ENCODE measurements at places on chromosomes 2 and 18.

DNA sequence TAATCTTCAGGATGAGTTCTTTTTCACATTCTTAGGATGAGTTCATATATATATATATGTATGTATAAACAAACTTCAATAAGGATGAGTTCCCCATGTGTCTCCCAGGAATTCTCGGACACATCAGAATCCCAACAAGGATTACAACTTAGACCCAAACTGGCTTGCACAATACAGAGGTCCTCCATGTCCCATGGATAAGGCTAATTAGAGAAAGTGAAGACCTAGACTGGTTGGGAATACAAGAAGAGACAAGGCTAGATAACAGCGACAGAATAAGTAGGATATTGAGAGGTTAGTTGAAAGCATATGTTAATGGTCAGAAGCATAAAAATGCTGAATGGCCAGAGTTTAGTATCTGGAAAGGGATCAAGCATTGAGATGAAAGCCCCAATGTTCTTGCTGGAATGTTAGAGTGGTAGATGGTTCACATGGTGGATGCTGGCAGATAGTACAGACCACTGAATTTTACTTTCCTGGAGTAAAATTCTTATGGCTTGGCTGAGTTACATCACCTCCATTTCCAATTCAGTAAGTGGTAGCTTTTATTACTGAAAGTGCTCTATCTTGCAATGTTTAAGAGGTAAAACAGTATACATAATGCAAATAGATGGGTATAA lies 154.9 kb upstream of the EPHA4 start:
- DNase-seq: no peak

DNA sequence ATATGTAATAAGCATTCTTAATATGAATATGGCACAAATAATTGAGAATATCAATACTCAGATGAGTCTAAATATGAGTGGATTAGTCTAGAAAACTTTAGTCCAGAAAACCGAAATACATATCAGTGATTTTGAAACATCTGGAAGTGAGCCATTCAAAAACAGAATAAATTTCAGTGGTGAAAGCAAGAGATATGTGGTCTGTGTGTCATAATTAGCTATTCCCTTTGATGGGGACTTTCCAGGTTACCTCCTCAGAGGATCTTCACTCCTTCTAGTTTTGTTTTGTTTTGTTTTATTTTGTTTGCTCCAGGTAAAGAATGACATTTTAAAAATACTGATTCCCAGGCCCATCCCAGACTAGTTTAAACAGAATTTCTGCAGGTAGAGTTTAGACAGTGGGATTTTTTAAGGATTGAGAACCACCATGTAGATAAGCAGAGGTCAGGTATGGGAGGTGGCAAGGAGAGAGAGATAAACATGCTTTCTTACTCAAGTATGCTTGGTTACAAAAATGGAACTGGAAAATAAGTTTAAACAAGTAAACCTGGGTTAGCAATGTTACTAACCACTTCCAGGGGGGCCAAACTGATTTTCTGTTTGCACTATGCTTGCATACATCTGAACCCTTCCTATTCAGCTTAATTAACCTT lies 70.7 kb downstream of the NABP1 start:
- no peak for DNase-seq

GRCh38 chr18:61850756-61851155 lies 42.1 kb downstream of the RNF152 start:
- no peak for DNase-seq

- no peak for DNase-seq
Observed at GRCh38 chr2:108965540-108966289, 23.3 kb downstream of the EDAR start.

GRCh38 chr2:72271766-72272641 lies 124.3 kb upstream of the CYP26B1 start:
- DNase-seq: no peak

DNA sequence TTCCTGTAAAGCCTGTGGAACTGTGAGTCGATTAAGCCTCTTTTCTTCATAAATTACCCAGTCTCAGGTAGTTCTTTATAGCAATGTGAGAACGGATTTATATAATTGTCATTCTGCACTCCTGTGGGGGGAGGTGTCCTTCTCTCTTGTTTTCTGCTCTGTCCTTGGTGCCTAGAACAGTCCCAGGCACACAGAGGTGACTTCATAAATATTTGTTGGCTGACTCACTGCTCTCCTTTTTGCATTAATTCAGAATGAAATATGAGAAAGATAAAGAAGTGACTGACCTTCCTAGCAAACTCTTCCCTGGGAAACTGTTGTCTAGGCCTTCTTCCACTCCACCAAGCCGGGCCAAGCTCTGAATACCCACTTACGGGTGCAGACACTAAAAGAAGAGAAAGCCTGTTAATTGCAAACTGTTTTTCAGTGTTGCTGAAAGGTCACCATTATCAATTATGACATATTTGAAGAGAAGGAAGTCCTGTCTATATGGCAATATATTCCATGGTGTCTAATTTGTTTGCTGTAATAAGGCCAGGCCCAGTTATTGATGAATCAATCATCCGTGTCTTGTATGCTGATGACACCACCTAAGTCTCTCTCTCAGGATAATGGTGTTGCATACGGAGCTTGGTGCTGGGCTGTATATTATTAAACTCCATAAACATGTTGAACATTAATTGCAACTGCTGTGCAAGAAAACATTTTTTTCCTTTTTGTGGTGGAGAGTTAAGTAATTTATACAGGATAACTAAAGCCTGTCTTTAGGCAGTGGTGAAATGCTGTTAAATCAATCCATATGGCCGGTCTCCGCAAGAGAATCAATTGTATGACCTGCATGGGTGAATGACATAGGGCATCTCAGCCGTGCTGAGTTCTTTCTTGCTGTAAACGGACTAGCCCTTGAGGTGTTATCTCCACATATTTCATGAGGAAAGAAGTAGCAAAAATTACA lies 567.5 kb downstream of the SLC4A3 start:
- no peak for DNase-seq

GRCh38 chr2:192465141-192465540 lies 270.4 kb upstream of the TMEFF2 start:
- DNase-seq: no peak

- no peak for DNase-seq
Observed at GRCh38 chr2:38907743-38908562, 18.3 kb downstream of the ARHGEF33 start.

DNA sequence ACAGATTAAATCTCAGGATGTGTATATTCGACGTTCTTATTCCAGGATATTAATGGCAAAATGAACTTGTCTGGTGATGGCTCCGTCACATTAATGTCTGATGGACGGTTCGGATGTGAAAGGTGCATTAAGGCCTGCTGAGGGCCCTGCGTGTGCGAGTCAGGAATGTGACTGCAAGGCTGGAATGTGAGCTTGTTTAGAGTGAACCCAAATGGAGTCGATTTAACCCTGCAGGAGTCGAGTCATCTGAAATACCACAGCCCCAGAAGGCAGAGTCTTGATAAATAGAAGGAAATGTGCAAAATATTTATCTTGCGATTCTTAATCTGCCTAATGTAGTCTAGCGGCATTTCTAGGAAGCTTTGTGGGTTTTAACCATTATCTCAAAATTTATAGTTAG lies 44.3 kb downstream of the RDH14 start:
- no peak for DNase-seq

- no peak for DNase-seq
Observed at GRCh38 chr2:16899958-16900357, 234.3 kb upstream of the CYRIA start.

DNA sequence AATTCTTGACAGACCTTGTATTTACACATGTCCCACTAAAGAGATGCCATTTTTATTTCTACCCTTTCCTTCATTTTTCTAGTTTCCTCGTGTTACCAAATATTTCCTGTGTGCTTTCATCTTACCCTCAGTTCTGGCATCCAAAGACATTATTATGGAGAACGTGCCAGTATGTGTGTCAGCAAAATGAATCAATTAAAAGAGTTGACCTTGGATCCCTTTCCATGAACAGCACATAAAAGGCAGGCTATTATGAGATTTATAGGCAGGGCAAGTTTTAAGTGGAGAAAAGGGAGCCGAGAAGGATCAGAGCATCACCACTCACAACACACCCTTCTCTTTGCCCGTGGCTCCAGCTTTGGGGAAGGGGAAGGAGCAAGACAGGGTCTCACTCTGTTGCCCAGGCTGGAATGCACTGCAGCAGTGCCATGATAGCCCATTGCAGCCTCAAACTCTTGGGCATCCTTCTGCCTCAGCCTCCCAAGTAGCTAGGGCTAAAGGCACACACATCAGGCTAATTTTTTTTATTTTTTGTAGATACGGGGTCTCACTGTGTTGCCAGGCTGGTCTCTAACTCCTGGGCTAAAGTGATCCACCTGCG lies 149.9 kb downstream of the GFPT1 start:
- no peak for DNase-seq

- DNase-seq: no peak
Observed at GRCh38 chr18:4130734-4131719, 324.1 kb downstream of the DLGAP1 start.

GRCh38 chr2:70123051-70123828 lies 36.0 kb downstream of the PCBP1 start:
- DNase-seq: no peak

GRCh38 chr2:11810237-11810977 lies 64.0 kb downstream of the LPIN1 start:
- DNase-seq: no peak

- DNase-seq: no peak
Observed at GRCh38 chr2:167275046-167275445, 386.8 kb downstream of the XIRP2 start.

GRCh38 chr2:38892819-38893218 lies 3.1 kb downstream of the ARHGEF33 start:
- DNase-seq: no peak

GRCh38 chr2:151984424-151985083 lies 114.3 kb downstream of the CACNB4 start:
- no peak for DNase-seq

DNA sequence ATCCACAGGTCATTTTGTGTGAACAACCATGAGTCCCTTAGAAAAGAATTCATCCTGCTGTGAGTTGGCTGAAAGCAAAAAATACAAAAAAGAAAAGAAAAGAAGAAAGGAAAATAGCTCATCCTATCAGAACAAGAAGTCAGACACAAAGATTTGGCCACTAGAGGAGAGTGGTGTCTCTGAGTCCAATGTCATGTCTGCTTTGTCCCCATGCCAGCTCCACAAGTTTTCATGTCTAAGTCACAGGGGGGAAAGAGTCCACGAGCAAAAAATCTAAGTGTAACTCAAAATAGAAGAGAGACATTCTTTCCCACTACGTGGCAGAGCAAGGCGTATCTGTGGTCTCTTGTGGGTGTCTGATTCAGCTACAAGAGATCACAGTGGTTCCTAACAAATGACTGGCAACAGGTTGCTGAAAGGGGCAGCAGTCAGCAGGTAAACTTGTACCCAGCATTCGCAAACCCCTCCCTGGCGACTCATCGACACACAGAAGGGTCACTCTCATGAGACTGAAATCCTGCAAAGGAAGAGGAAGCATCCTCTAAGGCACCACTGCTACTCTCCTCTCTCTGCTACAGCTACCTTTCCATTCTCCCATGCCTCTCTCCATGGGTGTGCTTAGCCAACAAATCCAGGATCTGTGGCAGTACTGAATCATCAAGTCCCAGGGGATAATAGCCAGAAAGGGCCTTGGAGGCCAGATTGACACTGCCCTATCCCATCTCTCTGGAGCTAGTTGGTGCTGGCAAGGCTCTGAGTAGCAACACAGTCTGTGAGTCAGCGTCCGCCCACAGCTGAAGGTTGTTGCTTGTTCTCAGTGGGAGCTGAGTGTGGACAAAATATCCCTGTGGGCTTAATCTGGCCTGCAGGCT lies 123.0 kb upstream of the SLC39A10 start:
- peak; percentile 62 for DNase-seq

GRCh38 chr2:196153480-196153879 lies 17.9 kb downstream of the STK17B start:
- DNase-seq: no peak

DNA sequence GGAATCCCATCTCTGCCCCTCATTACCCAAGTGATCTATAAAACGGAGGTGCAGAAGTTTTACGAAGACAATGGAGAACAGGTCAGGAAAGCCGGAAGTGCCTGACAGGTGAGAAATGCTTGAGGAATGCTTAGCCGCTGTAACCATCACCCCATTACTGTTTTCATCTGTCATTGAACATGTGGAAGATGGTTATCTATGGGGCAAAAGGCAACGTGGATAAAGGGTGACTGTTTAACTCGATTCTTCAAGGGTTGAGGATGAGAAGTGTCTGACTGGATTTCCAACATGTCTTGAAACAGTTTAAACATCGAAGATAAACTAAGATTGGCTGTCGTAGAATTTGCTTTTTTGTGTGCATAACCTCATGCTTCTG lies 17.3 kb downstream of the HK2 start:
- DNase-seq: no peak

DNA sequence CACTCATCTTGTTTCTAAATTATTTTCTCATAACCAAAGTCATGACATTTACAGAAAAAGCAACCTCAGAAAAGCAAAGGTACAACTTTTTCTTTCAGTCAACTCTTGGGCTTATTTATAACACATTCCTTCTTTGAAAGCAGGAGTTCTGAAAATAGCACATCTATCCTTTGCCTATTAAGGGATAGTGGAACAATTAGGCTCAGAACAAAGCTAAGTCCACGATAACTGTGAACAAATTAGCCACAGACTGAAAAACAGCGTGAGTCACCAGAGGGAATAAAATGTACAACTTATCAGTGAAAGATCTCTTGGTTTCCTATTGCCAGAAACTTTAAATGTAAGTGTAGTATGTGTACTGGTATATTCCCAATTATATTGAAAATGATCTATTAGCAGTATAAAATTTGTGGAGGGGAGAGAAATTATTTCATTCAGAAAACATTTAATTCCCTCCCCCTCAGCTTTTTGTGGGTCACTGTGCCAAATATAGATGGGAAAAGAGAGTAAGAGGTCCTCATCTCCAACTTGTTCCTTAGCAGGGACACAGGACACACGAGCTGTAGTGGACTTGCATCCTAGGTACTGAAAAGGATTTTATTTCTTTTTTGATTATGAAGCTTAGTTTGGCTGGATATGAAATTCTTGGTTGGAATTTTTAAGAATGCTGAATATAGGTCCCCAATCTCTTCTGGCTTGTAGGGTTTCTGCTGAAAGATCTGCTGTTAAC lies 15.4 kb upstream of the MATN3 start:
- no peak for DNase-seq
